ENCODE measurements at places on chromosomes 5 and 9. TPM values are rescaled to one million over a fixed set of nuclear protein-coding genes. Genes with fewer than 3 reads are reported as not detected.

GRCh38 chr5:94245608-94246007 lies 372.8 kb downstream of the KIAA0825 start:
- no peak overlapping the region for H3K4me3 ChIP-seq
- no peaks in the 10 kb centered on the region for H3K36me3 ChIP-seq
- H3K4me1 ChIP-seq, result no peaks in the 10 kb centered on the region
- peak; percentile 12 for DNase-seq
- no peaks in the 10 kb centered on the region for H3K27me3 ChIP-seq

- H3K4me3 ChIP-seq, result no peak overlapping the region
- peak; percentile 53 for DNase-seq
- no peaks in the 10 kb centered on the region for H3K27me3 ChIP-seq
Observed at GRCh38 chr9:7095058-7095457, 337.3 kb downstream of the KDM4C start.

GOLM1 gene
- total RNA-seq, result 55.2 TPM

DNA sequence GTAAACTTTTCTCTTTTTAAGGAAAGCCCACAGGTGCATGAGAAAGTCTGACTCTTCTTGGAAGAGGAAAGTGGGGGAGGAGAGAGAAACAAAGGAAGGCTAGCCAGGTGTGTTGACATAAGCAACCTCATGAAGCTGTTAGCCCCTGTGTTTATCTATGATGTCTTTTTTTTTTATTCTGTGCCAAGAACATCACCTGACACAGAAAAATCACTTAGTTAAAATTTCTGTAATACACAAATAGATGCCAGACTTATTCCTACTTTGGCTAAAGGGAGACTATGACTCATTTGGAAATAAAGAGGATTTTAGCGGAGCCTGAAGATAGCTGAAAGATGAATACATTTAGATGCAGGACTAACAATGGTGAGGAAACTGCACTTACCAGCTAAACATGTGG lies 58.3 kb downstream of the BAAT start:
- no peaks in the 10 kb centered on the region for H3K27me3 ChIP-seq
- H3K27ac ChIP-seq, result no peak overlapping the region
- no peak overlapping the region for H3K4me3 ChIP-seq
- no peaks in the 10 kb centered on the region for H3K4me1 ChIP-seq
- no peaks in the 10 kb centered on the region for H3K36me3 ChIP-seq

IRX2 gene
- total RNA-seq, result 60.8 TPM

ASPN gene
- total RNA-seq, result 18.9 TPM

DNA sequence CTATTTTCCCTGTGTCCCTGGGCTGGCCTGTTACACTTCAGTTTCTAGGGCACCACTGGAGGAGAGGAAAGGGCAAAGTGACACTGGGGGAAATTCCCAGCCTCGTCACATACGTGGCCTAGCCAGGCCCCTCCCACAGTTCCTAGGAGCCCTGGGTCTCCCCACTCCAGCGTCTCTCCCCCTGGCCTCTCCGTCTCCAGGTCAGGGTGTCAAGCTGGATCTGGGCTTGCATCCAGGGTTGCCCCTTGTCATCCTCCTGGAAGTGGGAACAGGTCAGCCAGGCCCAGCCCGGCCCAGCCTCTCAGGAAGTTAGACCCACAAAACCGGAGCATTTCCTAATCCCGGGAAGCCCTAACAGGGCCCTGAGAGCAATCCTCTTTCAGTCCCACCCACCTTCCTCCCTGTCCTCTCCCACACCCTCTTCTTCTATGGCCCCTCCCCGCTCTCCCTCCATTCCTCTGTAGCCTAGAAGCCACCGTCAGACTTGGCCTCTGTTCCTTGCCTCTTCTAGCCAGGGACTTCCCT lies 4.7 kb upstream of the TNIP1 start:
- no peaks in the 10 kb centered on the region for H3K36me3 ChIP-seq
- H3K27ac ChIP-seq, result peak overlapping the region; percentile 17
- H3K4me3 ChIP-seq, result no peak overlapping the region
- H3K27me3 ChIP-seq, result no peaks in the 10 kb centered on the region

DNA sequence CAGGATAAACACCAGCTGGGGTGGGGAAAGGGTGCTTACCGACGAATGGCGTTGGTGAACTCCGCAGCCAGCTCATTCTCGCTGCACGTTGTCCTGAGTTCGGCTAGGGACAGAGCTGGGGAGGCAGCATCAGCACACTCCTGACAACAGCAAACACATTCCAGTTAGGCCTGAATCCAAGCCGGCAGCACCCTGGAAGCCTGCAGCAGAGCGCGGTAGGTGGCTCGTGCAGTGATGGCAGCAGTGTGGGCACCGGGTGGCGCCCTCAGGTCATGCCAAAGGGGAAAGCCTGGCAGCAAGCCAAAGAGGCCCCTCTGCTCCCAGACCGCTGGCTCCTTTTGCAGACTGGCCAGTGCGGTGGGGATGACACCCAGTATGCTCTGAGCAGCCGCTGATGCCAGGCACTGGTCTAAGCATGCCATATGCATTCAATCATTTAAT lies 66.9 kb downstream of the DCP2 start:
- no peak overlapping the region for H3K27ac ChIP-seq
- no peaks in the 10 kb centered on the region for H3K4me1 ChIP-seq
- no peaks in the 10 kb centered on the region for H3K27me3 ChIP-seq
- peaks cover 7% of the 10 kb centered on the region for H3K36me3 ChIP-seq
- H3K4me3 ChIP-seq, result no peak overlapping the region

DNA sequence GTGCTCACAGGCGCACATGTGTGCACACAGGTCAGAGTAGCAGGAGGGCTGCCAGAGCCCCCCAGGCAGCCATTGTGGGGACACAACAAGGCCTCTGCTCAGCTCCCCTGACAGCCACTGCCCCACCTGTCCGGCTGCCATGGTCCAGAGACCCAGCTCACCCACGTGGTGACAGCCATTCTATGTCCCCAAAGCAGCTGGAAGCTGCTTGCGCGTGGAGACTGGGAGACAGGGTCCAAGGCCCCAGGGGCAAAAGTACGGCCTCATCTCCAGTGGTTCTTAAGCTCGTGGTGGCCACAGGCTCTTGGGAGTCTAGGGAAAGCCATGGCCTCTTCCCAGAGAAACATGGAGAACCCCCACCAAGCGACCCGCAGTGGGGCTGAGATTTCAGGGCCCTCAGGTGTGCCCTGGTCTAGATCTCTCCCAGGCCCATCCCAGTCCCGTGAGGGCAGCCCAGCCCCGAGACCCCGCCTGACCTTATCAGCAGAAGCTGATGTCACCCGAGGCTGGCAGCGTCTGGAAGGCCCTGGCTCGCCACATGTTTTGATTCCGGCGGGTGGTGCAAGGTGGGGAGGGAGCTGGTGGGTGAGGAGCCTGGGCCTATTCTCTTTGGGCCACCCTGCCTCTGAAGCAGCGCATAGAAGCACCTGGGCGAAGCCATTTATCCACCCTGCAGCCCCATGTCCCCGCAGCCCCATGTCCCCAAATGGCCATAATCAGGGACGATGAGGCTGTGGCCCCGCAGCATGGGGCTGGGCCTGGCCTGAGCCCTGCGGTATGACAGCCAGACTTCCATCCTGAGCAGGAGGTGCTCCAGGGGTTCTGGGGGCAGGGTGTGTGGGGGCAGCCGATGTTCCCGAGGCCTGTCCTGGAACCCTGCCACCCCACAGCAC lies 31.7 kb downstream of the GLT6D1 start:
- no peak overlapping the region for H3K27ac ChIP-seq
- DNase-seq, result no peak
- no peaks in the 10 kb centered on the region for H3K27me3 ChIP-seq
- H3K4me1 ChIP-seq, result no peaks in the 10 kb centered on the region

DNA sequence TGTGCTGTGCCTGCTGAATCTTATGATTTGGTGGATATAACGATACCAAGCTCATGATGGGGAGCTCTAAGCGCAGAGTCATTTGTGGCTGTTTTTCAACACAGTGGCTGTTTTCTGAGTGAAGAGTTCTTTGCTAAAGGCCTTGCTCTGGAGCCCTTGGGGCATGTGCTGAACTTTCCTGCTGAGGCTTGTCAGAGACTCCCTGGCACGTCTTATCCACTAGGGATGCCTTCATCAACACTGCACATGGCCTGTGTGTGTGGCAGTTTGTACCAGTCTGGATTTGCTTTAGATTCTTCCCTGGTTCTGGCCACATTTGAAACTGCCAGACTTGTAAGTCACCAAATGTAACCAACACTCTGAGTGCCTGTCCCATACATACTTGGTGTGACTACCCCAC lies 188.2 kb downstream of the DMRT2 start:
- DNase-seq, result no peak
- H3K4me1 ChIP-seq, result peaks cover 7% of the 10 kb centered on the region
- H3K36me3 ChIP-seq, result no peaks in the 10 kb centered on the region
- no peak overlapping the region for H3K4me3 ChIP-seq
